Cerebellar nuclear complex (tissue), 1 donor: ENCODE measurements at places on chromosomes 6 and 20.

GRCh38 chr6:34922177-34922663 lies 33.2 kb downstream of the ANKS1A start:
- no peak for DNase-seq

DNA sequence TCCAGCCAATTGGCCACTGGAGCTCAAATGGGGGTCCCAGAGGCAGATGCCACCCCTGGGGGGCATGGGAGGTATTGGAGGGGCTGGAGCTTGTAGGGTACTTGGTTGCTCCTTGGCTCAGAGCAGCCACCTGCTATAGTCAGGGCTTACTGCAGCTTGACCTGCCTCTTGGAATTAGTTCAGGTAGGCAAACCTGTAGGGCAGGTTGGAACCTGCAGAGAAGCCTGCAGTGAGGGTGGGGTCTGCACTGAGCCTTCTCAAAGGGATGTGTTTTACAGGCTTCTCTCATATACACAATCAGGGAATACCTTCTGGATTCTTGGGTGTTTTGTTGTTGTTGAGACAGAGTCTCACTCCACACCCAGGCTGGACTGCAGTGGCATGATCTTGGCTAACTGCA lies 94.2 kb upstream of the MYL9 start:
- DNase-seq: no peak

DNA sequence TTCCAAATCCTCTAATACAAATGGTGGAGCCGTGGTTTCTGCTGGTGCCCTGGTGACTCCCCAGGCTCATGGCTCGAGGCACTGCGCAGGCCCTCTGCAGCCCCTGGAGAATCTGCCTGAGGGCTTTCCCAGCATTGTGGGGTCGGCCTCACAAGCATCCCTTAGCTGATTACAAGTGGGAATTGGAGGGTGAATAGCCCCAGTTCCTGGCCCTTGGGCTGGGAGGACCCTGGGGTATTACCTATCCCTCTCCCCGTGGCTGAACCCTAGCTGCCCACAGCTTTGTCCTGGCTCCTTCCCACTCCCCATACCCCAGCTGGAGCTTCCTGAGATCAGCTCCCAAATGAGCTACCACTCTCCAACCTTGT lies 212.2 kb upstream of the CST7 start:
- DNase-seq: no peak

- DNase-seq: no peak
Observed at GRCh38 chr20:43900121-43900466, 14.6 kb upstream of the TOX2 start.

DNA sequence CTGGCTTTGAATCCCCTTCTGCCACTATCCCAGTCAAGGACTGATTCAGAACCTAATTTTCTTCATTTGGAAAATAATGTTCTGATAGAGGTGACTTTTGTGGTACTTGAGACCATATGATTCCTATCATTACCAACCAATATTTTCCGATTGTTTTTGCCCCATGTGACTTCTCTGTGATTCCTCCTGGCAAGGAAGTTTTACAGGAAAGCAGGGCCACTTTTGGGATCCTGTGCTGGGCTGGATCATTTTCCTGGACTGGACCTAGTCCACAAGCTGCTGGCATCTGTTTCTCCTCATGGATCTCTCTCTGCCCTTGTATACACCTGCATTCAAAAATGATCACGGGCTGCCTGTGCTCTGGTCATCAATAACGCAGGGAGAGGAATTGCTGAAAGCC lies 13.9 kb upstream of the SNHG17 start:
- no peak for DNase-seq

DNA sequence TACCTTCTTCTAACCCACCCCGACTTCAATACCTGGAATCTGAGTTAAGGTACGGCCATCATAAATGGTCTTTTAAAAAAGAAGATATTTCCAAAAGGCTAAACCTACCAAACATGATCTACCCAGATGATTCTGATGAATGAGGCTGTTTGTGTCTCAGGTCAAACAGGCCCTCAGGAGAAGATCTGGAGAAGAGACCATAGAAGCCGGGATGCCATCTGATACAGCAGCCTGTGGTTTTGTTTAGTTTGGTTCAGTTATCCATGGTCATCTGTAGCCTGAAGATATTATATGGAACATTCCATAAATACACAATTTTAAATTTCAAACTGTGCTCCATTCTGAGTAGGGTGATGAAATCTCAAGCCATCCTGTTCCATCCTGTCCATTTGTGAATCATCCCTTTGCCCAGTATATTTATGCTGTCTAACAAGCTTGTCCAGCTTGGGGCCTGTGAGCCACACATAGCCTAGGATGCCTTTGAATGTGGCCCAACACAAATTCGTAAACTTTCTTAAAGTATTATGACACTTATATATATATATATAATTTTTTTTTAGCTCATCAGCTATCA lies 4.0 kb upstream of the CAP2 start:
- DNase-seq: no peak

- no peak for DNase-seq
Observed at GRCh38 chr6:123439371-123439770, 197.4 kb downstream of the TRDN start.

GRCh38 chr20:22758815-22759214 lies 174.4 kb upstream of the FOXA2 start:
- DNase-seq: no peak

- no peak for DNase-seq
Observed at GRCh38 chr20:1301031-1301529, 27.9 kb downstream of the SDCBP2 start.

GRCh38 chr6:38776515-38776914 lies 61.4 kb downstream of the DNAH8 start:
- no peak for DNase-seq

DNA sequence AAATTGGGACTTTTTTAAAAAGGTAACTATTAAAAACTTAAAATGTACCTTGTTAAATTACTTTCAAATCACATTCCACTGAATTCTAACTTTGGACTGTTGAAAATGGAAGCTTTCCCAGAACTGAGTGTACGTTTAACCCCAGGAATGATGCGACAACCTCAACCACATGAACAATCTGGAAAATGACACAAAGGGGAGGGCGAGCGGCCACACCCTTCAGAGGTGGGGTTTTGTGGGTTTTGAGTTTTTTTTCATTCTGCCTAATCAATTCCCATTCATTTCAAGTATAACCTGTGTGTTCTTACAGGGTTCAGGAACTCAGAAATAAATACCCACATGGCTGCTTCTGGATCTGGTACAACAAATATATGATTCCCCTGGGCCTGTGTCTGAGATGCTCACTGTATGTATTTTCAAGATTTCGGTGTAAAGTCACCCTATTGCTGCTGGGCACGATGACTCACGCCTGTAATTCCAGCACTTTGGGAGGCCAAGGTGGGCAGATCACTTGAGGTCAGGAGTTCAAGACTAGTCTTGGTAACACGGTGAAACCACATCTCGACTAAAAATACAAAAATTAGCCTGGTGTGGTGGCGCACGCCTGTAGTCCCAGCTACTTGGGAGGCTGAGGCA lies 21.6 kb downstream of the CNKSR3 start:
- DNase-seq: no peak

DNA sequence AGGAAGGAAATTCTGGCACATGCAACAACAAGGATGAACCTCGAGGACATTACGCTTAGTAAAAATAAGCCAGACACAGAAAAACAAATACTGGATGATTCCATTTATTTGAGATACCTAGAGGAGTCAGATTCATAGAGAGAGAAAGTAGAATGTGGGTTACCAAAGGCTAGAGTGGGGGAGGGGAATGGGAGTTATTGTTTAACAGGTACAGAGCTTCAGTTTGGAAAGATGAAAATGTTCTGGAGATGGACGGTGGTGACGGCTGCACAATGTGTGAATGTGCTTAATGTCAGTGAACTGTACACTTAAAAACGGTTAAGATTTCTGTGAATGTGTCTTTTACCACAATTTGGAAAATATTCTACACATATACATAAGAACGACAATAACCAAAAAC lies 33.9 kb upstream of the DSP start:
- DNase-seq: no peak

- DNase-seq: no peak
Observed at GRCh38 chr6:108559884-108560462, 744 bp upstream of the FOXO3 start.
